ENCODE measurements at places on chromosomes 12 and 14.

DNA sequence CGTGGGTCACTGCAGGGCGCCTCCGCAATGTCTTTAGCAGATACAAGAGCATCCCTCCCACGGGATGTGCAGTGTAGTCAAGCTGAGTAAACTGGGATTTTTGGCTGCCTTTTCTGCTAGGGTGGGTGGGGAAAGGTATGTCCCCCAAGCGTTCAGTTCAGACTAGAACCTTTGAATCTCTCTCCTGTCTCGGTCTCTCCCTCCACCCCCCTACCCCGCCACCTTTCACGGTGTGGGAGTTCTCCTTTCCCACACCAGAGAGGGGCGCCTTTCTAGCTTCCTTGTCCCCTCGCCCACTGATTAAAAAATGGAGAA, 525 bp upstream of the FAR2 start:
- no peak for DNase-seq

DNA sequence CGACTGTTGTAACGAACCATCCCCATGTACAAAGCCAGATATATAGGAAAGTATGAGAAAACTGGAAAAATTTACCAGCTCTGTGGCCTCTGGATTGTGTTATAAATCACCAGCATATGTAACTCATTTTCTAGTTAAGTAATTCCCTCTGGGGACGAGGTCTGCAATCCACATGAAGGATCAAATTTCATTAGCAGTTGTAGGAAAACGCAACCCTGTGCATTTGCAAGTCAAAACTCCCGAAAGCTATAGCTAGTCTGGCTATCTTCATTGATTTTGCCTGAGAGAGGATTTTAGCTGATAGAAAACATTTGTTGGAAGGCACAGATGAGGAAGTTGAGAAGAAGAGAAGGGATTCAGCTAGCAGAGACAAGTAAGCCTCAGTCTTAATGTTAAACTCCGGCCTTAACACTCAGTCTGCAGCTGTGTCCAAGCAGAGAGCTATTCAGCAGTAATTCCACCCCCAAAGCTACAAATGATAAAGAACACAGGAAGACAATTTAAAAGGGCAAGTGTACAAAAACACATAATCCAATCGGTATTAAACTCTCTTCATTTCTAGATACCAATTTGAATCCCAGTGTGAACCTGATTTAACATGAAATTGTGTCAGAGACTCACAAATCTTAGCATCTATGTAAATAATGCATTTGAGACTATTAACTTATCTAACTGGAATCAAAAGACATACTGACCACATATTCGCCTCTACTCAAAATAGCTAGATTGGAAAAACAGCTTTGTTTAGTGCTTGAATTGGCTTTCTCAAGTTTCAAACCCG, 54.2 kb upstream of the CERS5 start:
- DNase-seq: no peak

DNA sequence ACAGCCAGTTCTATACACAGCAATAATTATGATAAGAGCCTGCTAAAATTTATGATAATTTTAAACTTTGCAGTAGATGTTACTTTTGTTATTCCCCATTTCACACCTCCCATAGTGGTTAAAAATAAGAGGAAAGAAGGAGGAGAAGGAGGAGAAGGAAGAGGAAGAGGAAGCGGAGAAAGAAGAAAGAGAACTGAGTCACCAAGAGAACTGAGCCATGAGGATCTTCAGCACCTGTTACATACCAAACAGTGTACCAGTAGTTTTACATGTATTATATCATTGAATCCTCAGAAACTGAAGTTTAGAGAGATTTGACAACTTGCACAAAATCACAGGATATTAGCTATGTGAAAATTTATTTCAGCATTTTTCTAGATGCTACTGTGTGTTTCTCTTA, 3.9 kb downstream of the CD163 start:
- DNase-seq: no peak

DNA sequence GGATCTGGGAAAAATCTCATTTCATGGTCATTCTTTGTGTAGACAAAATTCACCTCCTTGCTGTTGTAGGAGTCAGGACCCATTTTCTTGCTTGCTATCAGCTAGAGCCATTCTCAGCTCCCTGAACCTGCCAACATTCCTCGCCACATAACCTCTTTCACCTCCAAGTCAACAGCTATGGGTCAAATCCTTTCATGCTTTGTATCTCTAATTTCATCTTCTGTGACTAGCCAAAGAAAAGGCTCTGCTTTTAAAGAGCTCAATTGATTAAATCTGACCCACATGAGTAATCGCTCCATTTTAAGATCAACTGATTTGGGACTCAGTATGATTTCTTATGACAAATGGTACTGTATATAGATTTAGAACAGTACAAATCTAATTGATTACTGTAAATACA, 89.2 kb upstream of the FOXG1 start:
- DNase-seq: no peak

GRCh38 chr14:67943947-67944346, 124.4 kb downstream of the RAD51B start:
- DNase-seq: peak; percentile 30
